ENCODE measurements at places on chromosomes 5 and 9.

- ATAC-seq = no peak
Observed at GRCh38 chr5:157217289-157218024, 36.8 kb downstream of the ITK start.

DNA sequence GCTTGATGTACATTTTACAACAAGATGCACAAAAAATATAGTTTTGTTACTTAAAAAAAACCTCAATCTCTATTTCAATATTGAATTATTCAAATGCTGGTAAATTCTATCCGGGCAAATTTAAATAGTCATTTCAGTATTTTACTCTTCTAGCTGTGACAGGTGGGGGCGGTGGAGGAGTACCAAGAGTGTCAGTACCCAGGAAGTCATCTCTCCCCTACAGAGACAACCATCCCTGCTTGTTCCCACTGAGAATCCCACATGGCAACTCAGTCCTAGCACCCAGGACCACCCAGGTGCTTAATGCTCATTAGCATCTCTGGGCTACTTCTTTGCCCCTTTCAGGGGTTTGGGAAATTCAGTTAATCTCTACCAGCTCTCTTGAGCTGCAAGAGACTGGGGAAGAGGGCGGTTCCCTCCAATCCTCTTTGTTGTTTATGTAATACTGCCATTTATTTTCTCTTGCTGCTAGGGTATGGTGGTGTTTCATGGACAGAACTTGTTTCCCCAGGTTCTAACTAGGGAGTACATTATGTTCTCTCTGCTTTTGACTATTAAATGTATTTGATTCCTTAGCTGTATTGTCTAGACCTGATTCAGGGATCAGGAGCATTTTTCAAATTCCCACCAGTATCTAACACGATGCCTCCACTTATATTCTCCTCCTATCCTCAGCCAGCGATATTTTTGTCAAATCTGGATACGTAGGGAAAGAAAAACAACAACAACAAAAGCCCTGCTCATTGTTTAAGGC is 122.5 kb downstream of the CDH18 start:
- ATAC-seq = no peak

- ATAC-seq = no peak
Observed at GRCh38 chr5:101012880-101013279, 109.8 kb upstream of the ST8SIA4 start.

DNA sequence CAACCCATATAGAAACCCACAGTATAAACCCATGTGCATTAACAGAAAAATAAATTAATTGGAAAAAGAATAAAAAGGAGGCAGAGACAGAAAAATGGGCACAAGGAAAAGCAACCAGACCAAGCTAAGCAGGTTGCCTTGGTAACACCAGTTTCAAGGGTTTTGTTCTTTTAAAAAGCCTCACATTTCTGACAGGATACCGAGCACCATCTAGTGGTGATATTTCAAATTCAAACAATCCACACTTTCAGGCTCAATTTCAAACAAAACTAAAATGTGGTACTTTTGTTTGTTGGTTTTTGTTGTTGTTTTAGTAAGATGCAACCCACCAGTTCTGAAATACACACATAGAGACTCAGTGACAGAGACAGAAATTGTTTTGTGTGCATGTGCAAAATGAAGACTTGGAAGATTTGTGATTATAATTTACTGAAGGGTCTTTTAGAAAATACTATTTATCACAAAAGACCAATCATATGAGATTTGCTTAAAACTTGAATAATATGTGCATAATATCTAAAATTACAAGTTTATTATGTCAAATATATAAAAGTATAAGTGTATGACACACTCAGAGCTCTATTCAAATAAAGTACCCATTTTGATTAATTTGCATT is 318.2 kb downstream of the SLCO4C1 start:
- peak; percentile 74 for ATAC-seq

GRCh38 chr9:133763272-133764183 is 25.4 kb upstream of the SARDH start:
- ATAC-seq = peak; percentile 47

DNA sequence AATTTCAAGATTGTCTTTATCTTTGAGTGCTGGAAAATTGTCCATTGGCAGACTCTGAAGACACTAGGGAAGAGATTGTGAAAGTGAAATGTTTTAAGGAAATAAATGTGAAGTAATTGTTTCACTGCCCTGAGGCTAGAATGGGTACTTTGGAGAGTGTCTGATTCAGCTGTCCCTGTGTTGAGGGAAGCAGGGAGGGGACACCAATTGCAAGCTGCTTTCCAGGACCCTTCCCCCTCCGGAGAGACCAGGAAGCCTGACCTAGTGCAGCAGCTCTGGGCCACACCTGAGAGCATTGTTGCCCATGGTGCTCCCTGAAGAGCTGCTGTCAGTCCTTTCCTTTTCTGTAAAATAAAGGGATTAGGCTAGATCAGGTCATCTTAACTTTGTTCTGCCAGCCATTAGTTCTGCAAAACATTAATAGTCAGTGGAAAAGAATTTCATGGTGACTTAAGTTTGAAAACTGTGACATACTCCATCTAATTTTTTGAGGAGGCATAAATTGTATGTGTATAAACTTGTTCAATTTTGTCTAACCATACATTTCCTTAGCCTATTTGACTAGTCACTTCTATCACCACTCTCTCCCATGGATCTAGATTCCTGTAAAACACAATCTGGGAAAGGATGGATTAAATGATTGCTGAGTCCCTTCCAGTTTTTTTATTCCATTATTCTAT is 18.8 kb downstream of the MAP1B start:
- peak; percentile 24 for ATAC-seq

GRCh38 chr9:37880916-37881479 is 22.9 kb downstream of the SLC25A51 start:
- ATAC-seq = no peak

GRCh38 chr5:169390265-169390664 is 89.3 kb upstream of the SLIT3 start:
- no peak for ATAC-seq

GRCh38 chr9:89523948-89524347 is 26.0 kb upstream of the SEMA4D start:
- ATAC-seq = no peak

DNA sequence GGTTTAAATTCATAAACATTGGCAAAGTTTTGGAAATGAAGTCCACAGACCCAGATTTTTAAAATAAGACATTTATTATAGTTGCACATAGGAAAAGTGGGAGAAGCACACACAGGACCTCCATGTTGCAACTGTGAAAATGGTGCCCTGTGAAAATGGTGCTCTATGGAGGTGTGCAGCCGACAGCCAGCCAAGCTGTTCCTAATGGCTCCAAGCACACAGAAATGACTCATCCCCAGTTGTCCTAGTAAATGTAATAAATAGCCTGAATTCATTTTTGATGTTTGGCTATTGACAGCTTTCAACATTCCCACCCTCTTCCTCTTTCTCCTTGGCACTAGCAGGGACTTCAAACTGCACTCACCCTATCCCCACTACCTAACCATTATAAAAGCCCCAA is 590.9 kb downstream of the CAAP1 start:
- ATAC-seq = no peak

DNA sequence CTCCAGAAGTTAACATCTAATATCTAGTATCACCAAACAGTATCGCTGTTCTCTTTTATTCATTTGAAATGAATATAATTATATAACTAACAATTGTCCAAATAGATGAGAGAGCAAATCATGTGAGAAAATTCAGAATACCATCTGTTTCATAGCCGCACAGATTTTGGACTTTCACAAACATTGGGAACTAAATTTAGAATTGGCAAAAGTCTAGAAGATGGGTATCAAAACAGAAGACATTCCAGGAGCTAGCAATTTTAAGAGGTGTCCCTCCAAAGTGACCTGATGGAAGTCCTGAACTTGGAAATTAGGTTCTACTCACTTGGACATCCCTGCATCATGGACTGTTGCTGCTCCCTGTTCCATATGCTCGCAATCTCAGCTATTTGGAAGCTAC is 57.0 kb upstream of the FSD1L start:
- ATAC-seq = no peak

DNA sequence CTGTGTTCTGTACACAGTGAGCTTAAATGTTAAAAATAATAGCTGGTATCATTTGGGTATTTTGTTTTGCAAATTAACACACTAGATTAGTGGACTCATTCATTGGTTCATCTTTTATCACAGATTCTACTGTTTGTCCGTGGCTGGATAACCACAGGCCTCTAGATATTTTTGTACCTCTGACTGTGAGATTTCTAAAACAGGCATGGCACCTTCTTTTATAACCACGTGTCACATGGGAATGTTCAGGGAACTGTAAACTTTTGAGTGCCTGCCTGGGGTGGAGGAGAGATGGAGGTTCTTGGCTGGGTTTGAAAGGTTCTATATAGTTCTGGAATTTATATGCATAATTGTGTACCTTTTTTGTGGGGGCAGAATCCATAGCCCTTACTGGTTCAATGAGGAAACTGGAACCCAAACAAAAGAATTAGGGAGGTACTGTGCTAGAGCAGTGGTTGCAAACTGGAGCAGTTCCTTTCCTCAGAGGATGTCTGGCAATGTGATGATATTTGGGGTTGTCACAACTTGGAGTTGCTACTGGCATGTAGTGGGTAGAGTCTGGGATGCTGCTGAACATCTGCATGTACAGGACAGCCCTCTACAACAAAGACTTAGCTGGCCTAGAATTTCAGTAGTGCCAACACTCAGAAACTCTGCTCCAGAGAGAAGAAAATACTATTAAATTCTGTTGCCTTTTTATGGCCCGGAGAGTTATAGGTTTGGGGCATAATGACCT is 16.9 kb downstream of the TLE4 start:
- no peak for ATAC-seq

GRCh38 chr5:112385566-112385965 is 33.5 kb downstream of the EPB41L4A start:
- no peak for ATAC-seq

GRCh38 chr5:61461417-61461816 is 129.4 kb downstream of the ZSWIM6 start:
- no peak for ATAC-seq

GRCh38 chr5:138466900-138467710 is 1.8 kb downstream of the EGR1 start:
- no peak for ATAC-seq

DNA sequence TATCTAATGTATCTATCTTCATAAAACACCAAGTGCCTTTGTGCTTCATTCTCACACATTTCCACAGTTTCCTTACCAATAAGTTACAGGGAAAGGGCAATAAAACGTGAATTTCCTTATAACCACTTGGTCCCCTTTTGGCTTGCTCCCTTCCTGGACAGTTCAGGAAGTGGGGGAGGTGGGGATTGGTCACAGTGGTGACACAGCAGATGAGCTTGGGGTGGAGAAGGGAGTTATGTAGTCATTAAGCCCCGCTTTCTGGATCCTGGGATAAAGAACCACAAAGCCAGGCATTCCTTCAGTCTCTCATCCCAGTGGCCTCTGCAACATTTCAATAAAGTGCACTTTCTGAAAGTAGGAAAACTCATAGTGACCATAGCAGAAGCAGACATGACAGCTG is 47.1 kb upstream of the FYB1 start:
- ATAC-seq = no peak

DNA sequence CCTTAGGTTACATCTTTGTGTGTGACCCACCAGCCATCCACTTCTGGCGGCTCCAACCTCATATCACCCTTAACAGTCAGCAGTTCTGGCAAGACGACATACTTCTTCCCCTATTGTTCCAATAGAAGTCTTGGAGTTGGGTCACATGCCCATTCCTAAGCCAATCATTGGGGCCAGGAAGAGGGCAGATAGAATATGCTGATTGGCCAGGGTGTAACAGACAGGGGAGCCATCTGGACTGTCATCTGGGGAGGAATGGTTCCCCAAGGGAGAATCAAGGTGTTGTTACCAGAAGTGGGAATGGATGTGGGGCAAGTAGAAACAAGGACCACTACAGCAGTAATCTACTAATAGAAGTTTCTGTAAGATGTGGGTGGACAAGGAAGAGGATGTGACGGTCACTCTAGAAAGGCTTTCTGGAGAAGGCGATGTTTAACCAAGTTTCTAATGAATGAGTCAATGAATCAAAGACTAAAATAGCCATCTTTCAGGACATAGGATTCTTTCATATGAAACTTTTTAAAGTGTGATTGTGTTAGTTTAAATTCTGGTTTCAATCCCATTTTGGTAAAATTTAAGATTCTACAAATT is 200.4 kb downstream of the ARHGAP26 start:
- ATAC-seq = no peak

GRCh38 chr9:112332674-112332976 is 794 bp downstream of the PTBP3 start:
- ATAC-seq = no peak

DNA sequence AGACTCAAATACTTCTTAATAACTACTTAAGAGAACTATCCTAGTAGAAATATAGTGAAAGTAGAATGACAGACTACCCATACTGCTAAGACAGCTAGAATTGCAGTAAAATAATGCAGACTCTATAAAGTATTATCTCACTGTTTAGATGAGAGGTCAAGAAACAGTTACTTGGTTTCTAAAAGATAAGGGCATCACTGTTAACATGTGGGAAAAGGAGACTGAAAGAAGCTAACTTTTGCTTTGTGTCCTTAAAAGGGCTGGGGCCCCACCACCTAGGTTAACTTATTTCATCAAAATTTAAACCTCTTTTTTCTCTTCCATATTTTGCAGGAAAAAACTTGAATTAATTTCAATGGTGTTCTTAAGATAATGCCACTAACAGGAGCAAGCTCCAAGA is 204.3 kb downstream of the CNTLN start:
- no peak for ATAC-seq

DNA sequence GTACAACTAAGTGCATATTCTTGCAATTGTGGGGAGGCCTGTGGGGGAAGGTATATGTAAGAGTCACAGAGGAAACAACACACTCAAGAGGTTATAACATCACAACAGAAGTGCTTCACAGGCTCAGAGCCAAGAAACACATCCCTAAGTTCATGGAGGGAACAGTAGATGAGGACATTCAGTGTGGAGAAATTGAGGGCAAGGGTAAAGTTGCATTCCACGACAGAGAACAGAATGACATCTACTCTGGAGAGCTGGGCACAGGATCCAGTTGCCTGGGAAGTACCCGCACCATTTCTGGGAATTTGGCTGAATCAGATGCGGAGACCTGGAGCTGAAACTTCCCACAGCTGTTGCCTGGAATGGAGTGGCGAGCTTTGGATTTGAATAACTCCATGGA is 197.2 kb downstream of the NXNL2 start:
- ATAC-seq = peak; percentile 20

DNA sequence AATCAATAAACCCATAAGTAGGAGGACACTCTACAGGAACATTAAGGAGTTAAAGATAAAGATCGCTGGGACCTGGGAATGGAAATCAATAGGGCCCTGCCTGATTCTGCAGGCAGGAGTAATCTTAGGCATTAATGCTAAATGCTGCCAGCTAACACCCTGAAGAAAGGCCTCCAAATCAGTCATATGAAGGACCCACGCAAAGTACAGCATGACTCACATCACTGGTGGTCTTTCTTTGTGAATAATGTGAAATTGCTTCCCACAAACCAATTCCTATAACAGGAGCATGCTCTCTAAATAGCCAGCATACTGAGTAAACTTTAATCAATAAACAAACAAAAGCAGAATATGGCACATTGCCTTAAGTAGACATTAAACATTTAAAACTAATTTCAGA is 172.3 kb downstream of the SEMA5A start:
- ATAC-seq = no peak

- no peak for ATAC-seq
Observed at GRCh38 chr5:125152044-125152443, 405.6 kb upstream of the ZNF608 start.

- no peak for ATAC-seq
Observed at GRCh38 chr9:6230037-6230780, 14.6 kb downstream of the IL33 start.
